EL (cell line): ENCODE measurements at places on chromosomes 12 and 14.

GRCh38 chr14:91899806-91900205 is 32.5 kb upstream of the TC2N start:
- DNase-seq = no peak

DNA sequence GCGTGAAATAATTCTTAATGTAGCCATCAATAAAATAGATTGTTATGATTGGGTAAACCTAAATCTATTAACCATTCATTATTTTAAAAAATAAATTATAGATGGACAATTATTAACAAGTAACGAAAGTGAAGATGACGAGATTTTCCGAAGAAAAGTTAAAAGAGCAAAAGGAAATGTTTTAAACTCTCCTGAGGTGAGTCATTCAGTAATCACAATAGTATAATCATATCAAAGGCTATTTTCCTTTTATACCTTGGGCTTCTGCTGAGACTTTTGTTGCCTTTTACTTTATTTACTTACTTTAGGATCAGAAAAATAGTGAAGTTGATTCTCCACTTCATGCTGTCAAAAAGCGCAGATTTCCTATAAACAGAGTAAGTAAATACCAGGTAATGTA is 45.6 kb downstream of the FANCM start:
- peak; percentile 23 for DNase-seq

GRCh38 chr12:130463818-130464670 is 126.4 kb downstream of the PIWIL1 start:
- DNase-seq = no peak

- no peak for DNase-seq
These were observed 46.1 kb downstream of the MAPKAPK5 start for GRCh38 chr12:111887926-111888745.

- no peak for DNase-seq
These were observed 111.9 kb upstream of the PRMT8 start for GRCh38 chr12:3379079-3379478.

DNA sequence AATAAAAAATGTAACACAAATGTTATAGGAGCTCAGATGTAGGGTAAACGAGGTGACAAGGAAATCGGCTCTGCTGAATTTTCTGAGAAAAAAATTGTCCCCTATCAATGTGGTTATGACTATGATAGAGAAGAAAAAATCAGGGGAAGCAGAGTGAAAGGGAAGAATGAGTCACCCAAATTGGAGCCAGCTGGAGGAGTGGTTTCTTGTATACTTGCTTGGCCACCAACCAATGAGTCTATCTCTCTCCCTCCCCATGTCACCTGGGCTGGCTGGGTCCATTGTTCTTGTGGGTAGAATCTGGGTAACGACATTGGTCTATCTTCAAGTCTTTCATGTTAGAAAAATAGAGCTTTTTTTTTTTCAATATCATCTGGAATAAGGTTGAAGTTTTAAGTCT is 196.6 kb upstream of the FLRT2 start:
- DNase-seq = peak; percentile 33

GRCh38 chr12:58529897-58530741 is 390.2 kb downstream of the LRIG3 start:
- DNase-seq = peak; percentile 95

DNA sequence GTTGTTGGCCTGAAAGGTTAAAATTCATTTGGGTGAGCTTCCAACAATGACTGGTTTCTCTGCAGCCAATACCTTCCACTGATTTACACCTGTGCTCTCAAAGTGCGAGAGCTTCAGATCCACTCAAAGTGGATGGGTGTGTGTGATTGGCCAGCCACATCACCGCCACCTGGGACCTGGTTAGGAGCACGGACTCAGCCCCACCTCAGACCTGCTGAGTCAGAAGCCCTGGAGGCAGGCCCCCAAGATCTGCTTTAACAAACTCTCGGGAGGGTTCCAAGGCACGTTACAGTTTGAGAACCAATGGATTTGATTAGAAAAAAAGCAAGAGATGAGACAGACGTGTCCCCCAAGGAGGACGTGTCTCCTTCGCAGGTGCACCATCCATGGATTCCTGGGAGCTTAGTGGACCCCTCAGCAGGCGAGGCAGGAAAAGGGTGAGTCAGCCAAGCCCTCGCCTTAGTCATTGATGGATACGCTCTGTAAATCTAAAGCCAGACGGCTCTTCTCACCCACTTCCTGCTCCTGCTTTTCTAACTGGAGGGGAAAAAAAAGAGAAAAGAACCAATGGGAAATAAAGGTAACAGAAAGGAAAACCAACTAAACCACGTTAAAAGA is 24.5 kb downstream of the FZD10 start:
- DNase-seq = no peak

DNA sequence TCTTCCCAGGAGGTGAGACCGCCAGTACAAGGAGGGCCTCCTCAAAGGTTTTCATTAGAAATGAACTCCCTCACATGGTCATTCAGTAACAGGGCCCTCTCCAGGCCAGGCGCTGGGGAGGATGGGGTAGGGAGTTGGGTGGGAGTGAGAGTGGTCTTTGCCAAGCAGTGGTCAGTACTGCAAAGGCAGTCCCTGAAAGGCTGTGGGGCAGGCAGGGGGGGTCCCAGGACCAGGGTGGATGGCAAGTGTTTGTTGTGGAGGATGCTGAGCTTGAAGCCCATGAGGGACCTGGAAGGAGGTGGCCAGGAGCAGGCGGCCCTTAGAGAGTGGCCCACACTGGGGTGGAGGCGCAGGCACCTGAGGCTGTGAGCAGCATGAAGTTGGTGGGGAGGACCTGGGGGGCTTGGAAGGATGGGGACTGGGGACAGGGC is 26.1 kb downstream of the CEP170B start:
- no peak for DNase-seq

DNA sequence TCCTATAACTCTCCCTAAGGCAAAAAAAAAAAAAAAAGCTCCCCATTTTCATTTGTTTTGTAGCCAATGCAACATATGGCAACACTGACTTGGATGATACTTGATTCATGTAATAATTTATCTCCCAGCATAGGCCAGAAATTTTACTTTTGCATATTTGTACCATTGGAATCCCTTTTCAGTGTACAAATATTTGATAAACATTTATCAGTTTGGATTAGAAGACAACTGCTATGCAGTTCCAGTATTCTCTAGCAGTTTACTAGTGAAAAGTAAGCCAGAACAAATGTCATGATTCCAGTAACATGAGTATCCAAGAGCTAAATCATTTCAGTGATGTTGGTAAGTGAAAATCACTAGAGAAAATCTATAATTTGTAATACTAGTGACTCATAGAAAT is 392.3 kb downstream of the CCER1 start:
- DNase-seq = no peak

DNA sequence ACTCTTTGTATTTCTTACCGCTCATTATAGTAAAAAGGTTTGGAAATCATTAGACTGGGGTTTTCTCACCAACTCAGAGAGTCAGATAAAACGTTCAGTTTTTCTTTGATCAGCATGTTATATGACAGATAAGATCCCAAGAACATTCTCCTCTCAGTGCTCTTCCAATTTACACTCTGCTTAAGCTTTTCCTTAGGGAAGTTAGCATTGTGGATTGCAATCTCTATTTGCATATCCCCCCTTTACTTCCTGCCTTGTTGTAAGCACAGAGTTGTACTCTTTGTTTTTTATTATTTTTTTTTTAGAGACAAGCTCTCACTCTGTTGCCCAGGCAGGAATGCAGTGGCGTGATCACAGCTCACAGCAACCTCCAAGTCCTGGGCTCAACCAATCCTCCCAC is 11.4 kb upstream of the CFAP54 start:
- no peak for DNase-seq

DNA sequence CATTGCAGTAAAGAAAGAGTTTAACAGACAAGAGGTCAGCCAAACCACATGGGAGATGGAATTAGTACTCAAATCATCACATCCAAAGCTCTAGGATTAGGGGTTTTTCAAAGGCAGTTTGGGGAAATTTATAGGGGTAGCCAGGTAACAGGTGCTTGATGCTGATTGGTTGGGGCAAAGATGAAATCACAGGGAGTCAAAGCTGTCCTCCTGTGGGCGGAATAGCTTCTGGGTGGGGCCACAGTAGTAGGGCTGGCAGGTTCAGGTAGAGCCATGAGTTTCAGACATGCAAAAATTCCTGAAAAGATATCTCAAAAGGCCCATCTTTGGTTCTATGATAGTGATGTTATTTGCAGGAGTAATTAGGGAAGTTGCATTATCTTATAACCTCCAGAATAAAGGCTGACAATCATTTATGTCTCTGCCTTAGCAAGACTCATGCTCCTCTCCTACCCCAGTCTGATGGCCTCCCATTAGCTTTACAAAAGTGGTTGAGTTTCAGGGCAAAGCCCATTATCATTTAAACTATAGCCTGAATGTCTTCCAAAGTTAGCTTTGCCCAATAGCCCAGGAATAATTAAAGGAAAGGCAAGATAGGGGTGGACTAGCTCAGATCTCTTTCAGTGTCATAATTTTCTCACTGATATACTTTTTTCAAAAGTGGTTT is 42.1 kb upstream of the CNTN1 start:
- no peak for DNase-seq

- DNase-seq = no peak
These were observed 34.8 kb upstream of the TSPAN9 start for GRCh38 chr12:3042394-3042793.

GRCh38 chr14:69107407-69108003 is 45.4 kb downstream of the DCAF5 start:
- DNase-seq = peak; percentile 71

DNA sequence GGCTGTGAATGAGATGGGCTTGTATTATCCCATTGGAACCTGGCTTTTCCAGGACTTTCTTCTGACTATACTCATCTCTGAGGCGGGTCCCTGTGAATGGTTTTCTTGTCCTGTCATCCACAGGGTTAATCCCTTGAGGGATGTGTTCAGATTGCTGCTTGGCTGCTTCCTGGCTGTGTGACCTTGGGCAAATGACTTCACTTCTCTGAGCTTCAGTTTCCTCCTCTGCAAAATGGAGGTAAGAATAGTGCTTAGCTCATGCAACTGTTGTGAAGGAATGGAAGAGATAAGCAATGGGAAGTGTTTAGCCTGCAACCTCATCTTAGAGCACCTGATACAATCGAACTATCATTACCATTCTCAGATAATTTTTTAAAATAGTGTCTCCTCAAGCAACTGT is 32.1 kb upstream of the PPP1CC start:
- no peak for DNase-seq

GRCh38 chr14:75271514-75271913 is 7.1 kb upstream of the FOS start:
- no peak for DNase-seq

- no peak for DNase-seq
These were observed 211.8 kb downstream of the DACT1 start for GRCh38 chr14:58849601-58850000.

DNA sequence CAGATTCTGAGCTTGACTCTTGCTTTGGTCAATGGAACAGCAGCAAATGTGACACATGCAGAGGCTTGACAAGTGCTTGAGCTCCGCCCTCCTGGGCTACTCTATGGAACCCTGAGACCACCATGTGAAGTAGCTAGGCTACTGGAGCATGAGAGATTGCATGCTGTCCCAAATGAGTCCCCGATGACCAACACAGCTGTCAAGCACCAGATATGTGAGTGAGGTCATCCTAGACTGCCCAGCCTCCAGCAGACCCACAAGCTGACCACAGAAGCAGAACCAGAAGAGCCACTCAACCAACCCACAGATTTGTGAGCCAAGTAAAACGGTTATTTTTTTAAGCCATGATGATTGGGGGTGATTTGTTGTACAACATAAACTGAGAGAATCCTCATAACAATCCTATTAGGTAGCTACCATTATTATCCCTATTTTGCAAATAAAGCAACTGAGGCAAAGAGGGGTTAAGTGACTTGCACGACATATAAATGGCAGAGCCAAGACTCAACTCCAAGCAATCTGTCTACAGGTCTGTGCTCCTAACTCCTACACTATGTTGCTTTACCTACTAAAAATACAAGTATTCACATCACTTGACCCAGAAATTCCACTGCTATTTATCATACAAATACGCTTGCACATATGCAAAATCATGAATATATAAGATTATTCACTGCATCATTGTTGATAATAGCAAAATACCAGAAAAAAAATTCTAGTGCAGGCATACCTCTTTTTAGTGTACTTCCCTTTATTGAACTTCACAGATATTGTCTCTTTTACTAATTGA is 136.2 kb downstream of the NDUFA12 start:
- DNase-seq = peak; percentile 68
